ENCODE measurements at places on chromosomes 6 and 20.

- DNase-seq = no peak
Observed at GRCh38 chr20:54020868-54021267, 49.5 kb downstream of the BCAS1 start.

DNA sequence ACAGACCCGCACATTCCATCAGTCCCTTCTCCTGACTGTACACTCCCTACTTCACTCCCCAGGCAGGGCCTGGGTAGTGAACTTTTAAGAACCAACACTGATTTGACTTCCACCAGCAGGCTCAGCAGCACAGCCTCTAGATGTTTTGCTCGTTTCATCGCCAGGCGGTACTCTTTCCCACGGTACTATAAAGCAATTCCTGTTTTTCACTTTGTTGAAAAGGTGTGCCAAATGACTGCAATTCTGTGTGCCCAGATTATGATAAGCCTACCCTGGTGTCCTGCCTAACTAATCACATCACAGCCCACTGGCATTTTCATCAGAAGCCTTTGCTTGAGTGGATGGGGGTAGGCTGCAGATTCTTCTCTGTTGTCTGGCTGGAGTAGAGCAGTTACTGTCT, 12.9 kb upstream of the WTAP start:
- no peak for DNase-seq

- no peak for DNase-seq
Observed at GRCh38 chr20:31953556-31954148, 1.8 kb upstream of the PDRG1 start.

GRCh38 chr6:152698692-152699091, 995 bp downstream of the MYCT1 start:
- DNase-seq = no peak

DNA sequence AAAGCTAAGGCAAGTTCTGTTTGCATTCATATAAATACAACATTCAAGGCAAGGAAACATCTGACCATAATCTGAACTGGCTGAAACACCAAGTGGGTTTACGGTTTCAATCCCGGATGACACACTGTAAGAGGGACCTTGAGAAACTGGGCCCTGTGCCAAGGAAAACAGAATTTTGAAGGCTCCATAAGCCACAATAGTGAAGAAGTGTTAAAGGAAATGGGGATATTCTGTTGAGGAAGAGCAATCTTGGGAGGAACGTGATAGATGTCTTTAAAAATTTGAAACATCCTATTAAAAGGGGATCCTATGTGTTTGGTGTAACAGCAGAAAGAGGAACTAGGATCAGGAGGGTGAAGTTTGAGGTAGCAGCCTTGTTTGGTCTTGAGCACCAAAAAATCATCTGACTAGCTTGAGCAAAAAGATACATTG, 82.4 kb upstream of the TAB2 start:
- DNase-seq = peak; percentile 59

DNA sequence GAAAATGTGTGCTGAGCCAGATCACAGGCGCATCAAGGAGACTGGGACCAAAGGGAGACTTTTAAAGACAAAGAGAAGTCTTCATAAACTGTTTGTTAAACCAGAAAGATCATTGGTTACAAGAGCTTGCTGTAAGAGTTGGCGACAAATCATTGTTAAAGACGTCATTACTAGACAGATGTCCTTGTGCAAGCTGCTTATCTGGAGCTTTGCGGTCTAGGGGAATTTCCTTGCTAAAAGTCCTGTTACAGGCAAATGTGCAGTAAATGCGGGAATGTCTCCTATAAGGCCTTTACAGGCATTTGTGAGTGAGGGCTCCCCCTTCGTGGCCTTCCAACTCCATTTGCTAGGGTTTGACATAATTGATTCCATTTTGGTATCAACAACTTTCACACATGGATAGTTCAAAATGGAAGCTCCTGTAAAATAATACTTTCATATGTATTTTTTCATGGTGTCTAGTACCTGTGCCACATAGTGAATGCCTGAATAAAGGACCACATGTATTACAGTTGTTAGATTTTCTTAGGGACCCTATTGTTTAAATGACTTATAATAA, 362.4 kb downstream of the UTRN start:
- DNase-seq = no peak

DNA sequence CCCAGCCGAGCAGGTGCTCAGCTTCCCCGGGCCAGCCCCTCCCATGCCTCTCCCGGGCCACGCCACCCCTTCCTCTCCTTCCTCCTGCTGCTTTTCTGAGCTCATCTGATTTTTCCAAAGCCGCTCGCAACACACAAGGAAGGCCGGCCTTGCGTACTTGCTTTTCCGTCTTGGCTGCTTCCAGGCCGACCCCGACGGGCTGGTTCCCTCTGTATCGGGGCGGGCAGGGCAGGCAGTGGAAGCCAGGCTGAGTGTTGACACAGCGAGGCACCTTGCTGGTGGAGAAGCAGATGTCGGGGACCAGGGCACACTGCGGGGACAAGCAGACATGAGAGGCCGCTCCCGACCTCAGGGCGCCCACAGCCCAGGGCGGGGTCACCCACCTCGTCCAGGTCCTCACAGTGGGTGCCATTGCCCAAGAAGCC, 21.1 kb downstream of the THBS2 start:
- DNase-seq = no peak

GRCh38 chr6:106255306-106255705, 70.3 kb downstream of the ATG5 start:
- DNase-seq = no peak

GRCh38 chr6:153088796-153089195, 42.3 kb downstream of the RGS17 start:
- no peak for DNase-seq

- DNase-seq = no peak
Observed at GRCh38 chr6:157961832-157962575, 19.7 kb upstream of the SYNJ2 start.

- DNase-seq = no peak
Observed at GRCh38 chr6:137214931-137215330, 4.3 kb downstream of the IFNGR1 start.

- no peak for DNase-seq
Observed at GRCh38 chr6:76441875-76442274, 369.4 kb upstream of the IMPG1 start.

GRCh38 chr20:53917145-53918019, 153.0 kb downstream of the BCAS1 start:
- DNase-seq = peak; percentile 99

- no peak for DNase-seq
Observed at GRCh38 chr6:9095729-9096128, 660.4 kb upstream of the SLC35B3 start.

- no peak for DNase-seq
Observed at GRCh38 chr6:153966001-153966400, 73.0 kb upstream of the OPRM1 start.

DNA sequence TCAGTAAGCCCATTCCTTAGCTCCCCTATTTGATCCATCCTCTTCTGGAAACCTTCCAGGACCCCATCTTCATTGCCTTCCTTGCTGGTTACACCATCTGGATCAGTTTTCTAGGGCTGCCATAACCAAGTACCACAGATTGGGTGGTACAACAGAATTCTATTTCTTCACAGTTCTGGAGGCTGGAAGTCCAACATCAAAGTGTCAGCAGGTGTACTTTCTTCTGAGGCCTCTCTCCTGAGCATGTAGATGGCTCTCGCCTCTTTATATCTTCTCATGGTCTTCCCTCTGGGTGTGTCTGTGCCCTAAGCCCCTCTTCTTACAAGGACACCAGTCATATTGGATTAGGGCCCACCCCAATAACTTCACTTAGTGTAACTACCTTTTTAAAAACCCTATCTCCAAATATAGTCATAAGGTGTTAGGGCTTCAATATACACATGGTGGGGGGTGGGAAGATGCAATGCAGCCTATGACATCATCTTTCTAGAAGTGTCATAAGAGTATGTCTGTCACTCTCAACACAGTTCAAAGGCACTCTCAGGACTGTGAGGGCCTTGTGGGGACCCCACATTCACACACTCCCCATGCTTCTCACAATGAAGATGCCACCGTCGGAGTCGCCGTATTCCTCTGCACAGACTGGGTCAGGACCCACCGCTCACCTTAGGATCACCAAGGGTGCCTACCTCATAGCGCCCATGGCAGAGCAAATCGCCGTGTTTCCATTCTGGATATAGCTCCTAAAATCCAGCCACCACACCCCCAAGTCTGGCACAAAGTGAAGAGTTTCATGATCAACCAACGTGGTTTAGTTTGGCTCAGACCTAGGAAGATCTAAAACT, 12.2 kb upstream of the PRND start:
- DNase-seq = no peak

DNA sequence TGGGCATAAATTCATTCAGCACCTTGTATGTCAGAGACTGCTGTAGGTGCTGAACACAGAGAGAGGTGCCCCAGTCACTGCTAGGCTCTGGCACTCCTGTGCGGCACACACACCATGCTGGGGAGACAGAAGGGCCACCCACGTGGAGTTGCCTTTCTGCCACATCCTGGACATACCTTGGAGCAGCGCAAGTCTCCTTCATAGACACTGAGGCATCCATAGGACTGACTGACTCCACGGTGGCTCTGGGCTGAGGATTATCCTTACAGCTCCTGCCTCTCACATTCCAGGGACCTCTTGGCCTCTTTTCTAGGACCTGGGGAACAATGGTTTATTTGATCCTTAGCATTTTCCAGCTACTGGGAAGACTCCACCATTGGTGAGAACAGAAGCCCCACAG, 26.0 kb upstream of the SLC22A23 start:
- no peak for DNase-seq

DNA sequence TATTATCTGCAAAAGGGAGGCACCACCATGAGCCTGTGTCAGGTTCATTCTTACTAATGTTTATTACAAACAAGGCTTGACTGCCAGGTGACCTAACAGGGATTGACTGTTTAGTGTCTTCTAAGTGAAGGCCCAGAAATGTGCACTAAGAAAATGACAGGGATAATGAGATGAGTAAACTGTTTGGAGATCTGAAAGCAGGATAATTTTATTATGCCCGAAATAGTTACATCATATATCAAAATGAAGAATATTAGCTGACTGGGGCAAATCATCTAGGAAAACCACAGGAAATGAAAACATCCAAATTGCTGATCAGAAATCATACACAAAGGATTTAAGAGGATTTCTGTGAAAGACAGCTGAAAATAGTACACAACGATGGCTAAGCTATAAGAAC, 516.7 kb downstream of the HDGFL1 start:
- no peak for DNase-seq

DNA sequence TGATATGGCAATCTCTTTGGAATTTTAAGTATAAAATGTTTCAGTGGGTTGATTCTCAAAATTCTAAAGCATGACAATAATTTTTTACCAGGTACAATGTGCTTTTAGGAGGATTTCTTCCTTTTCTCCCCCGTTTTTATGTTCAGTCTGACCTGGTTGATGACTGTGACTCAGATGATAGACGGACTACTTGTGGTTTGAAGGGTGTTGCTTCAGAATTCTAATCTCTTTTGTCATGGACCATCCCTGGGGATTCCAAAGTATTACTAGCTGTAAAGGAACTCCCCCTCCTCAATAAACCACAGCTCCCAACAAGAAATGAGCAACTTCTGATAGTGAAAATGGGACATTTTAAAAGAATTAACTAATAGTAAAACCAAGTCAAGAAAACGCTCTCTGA, 34.9 kb upstream of the TNFAIP3 start:
- peak; percentile 87 for DNase-seq

DNA sequence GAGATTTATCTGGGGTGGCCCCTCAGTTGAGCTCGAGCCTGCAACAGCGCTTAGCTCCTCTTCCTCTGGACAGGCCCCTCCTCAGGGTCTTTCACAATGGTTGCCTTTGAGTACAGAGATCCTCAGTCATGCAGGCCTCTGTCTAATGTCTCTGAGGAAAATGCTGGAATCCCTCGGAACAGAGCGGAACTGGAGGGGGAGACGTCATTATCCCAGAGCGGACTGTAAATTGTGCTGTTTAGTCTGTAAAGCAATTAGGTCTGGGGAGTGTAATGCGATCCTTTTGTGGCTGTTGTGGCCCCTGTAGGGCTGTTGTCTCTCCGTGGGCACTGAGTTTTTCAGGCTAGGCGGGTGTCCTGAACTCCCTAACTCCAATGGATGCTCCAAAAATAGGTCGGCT, 15.0 kb upstream of the DAAM2 start:
- no peak for DNase-seq

DNA sequence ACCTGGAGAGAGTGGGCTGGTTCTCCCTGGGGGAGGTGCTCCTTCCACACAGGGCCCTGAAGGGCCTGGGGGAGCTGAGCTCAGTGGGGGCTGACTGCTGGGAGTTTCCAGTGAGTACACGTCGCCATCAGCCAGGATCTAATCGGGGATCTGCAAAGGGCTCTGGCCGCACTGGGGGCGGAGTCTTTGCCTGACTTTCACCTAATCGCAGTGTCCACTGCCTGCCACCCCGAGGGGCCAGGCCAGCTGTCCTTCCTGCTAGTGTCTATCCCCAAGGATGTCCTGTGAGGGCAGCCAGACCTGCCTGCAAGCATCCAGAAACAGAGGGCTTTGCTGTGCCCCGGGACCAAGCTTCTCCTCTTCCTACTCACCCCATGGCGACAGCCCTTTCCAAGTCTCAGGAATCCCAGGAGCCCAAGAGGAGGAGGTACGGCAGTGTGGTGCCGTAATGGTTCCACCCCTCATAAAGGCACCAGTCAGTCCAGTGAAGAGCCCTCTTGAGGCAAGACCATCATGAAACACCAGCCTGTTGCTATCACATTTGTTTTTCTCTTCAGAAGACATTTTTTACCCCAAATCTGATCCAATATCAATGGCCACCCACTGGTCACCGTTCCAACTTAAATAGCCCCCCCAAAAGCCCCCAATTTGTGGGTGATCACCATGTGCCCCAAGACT, 243.1 kb upstream of the ECI2 start:
- DNase-seq = no peak

DNA sequence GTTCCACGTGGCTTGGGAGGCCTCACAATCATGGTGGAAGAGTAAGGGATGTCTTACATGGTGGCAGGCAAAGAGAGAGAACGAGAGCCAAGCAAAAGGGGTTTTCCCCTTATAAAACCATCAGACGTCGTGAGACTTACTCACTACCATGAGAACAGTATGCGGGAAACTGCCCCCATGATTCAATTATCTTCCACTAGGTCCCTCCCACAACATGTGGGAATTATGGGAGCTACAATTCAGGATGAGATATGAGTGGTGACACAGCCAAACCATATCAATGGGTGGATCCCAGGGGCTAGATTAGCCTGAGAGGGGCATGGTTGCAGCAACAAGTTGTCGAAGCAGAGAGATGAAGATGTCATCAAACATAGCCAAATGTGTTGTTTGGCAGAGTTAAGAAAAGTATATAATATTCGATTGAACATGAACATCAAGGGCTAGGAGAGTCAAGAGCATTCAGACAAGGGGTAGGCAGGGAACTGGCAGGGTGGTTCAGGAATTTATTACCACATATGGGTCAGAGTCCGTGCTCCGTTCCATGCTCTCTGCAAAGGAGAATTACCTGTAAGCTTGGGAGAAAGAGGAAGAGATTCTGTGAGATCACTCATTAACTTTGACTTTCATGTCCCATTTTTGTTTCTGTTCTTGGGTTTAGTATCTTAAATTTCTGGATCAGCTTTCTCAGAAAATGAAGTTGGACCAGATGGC, 98.8 kb downstream of the CCDC170 start:
- no peak for DNase-seq

DNA sequence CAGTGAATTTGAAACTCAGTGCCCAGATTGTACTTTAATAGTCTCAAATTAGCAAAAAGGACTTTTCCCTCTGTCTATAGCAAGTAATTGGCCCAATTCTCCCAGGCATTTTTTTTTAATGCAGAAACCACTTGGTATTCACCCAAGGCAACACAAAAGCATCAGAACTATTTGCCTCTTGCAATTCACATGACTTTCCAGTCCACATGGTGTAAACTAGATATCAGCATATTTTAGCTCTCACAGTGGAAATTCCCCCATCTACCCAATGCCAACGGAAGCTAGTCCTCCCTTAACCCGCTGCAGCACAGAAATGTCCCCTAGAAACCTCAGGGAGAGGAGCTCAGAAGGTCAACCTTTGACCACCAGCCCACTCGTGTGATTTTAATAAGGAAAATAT, 103.4 kb upstream of the CDYL start:
- DNase-seq = peak; percentile 21

Measured in inflammatory macrophage treated with lipopolysaccharide for 1 hour (primary cell).